CD4-positive, alpha-beta T cell treated with Interleukin-2 at 100 ng/mL for 4 hours (primary cell): ENCODE measurements at places on chromosomes 3 and 15.

- DNase-seq, result no peak
Measured at GRCh38 chr3:111134302-111134701, 62.7 kb downstream of the NECTIN3 start.

DNA sequence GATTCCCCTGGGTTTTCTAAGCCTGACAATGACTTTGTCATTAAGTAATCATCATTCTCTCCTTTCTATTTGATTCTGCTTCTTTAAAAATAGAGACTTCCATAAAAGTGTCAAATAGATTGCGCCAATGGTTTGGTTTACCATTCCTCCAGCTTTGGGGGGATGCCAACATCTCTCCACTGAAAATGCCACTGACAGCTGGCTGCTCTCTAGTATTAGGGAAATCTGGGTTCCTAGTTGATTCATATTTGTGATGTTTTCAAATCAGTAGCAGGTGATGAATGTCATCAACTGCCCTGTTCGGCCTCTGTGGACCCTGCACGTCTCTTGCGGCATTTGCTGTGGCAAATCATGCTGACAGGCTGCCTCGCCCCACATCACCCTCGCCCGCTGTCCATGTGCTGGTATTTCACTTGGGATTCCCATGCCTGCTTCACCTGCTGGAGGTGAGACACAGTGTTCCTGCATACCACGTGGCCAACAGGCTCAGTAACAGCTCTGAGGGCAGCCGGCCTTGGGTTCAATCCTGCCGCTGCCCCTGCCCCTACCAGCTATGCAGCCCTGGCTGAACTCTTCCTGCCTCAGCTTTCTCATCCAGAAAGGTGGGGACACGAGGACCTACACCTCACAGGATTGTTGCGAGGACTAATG lies 28.1 kb downstream of the ZXDC start:
- DNase-seq, result no peak

DNA sequence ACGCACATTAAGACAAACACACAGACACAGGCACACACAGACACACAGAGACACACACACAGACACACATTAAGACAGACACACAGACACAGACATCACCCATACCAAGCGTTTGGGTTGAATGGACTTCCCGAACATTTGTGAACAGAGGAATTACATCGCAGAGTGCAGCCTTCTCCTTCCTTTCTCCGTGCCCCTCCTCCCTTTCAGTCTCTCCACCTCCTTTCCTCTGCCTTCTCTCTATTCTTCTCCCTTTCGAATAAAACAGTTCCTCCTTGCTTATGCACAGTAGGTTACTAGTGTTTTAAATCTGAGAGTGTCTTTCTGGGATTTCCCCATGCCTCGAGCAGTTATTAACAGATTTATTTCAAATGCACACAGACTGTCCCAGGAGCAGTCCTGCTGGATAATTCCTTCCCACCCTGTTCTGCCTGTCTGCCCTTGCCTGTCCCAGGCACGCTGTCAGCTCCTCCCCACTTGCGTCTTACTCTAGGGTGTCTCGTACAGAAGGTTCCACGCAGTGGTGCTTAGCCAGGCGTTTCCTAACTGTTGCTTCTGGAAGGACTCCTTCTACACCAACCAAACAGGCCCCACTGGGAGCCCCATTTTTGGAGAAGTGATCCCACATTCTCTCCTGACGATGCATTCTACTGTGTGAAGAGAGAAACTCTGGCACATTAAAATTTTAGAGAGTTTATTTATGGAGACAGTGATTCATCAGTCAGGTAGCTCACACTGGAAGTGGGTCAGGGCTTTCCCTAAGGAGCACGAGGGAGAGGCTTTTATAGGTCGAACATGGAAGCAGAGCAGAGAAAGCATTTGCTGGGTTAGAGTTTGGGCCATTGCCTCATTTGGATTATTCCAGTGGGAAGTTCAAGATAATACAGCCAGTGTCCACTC lies 163.8 kb downstream of the SV2B start:
- DNase-seq, result no peak

DNA sequence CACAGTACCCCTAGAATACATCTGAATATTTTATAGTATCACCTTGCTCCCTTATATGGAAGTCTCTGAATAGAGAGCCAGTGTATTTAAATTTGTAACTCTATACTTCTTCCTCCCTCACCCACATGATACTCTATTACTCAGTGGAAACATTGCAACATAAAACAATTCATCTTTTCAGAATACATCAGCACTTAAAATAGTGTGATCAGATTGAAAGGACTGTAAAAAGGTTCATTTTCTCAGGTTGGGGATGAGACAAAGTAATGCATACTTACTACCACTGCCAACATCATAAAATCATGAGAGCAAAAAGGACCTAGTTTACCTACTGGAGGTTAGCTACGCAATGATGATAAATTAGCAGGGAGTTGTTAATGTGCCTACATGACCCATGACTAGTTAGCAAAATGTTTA lies 13.8 kb upstream of the THRB start:
- no peak for DNase-seq

GRCh38 chr3:15783361-15783969 lies 14.3 kb downstream of the ANKRD28 start:
- no peak for DNase-seq

GRCh38 chr15:52499506-52499905 lies 29.2 kb downstream of the MYO5A start:
- no peak for DNase-seq

GRCh38 chr3:123088387-123088786 lies 21.6 kb downstream of the PDIA5 start:
- DNase-seq, result no peak

DNA sequence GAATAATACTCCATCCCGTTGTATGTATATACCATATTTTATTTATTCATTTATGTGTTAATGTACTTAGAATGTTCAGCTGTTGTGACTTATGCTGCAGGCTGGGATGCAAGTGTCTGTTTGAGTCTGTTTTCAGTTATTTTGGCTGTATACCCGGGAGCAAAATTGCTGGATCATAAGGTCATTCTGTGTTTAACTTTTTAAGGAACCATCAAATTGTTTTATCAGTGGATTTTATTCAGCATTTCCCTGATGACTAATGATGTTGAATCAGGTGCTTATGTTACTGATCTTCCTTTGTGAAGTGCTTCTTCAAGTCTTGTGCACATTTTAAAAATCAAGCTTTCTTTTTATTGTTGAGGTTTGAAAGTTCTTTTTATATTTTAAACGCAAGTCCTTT lies 118.1 kb downstream of the SLC25A26 start:
- no peak for DNase-seq

GRCh38 chr15:61641645-61642044 lies 412.5 kb upstream of the RORA start:
- DNase-seq, result no peak

DNA sequence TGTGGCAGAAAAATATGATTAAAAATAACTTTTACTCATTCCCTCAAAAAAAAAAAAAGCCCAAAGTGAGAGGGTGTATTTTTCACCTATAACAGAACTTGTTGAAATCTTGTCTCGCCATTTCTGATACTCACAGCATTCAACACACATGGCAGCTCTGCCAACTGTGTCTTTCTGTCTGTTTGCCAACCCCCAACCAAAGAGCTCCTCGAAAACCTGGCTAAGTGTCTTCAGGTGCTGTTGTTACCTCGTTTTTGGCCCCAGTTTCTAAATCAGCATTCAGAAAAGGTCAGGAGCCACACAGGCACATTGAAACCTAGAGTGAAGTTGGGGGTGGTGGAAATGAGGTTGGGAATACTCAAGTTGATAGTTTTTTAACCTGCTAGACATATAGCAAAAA lies 123.5 kb downstream of the TMEM108 start:
- no peak for DNase-seq

DNA sequence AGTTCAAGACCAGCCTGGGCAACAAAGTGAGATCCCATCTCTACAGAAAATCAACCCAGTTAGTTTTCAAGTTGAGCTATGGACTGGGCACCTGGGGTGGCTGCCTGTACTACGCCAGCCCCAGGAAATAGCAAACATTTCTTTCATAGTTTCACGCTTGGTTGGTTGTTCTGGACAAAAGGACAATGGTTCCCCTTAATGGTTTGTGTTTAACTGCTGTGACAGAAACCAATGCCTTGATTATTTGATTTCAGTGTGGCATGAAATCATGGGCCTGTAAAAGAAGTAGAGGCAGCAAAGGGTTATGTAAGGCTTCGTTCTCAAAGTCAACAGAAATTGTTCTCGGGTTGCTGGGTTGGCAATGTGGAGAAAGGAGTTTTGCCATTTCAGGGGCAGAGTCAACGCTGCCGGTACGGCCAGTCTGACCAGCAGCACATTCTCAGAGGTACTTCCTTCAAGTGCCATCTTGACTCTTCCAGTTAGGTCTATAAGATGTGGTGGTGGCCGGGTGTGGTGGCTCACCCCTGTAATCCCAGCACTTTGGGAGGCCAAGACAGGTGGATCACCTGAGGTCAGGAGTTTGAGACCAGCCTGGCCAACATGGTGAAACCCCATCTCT lies 12.7 kb downstream of the LCMT2 start:
- no peak for DNase-seq

- peak; percentile 87 for DNase-seq
Measured at GRCh38 chr15:88894348-88894818, 961 bp downstream of the HAPLN3 start.

DNA sequence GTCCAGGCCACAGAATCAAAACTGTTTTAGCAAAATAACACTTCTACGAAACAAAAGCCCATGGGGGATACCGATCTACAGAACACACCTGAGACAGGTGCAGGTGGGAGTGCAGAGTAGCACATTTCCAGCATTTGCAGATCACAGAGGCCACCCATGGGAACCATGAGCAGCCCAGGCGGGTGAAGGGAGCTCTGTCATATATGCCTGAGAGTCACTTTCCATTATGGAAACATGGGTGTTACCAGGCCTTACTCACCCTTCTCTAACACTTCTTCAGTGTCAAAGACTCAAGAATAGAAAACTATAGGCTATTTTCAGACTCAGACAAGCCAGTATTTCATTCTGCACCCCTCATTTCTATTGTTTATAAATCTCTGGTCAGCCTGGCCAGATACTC lies 3.5 kb downstream of the PLA1A start:
- DNase-seq, result no peak

- DNase-seq, result no peak
Measured at GRCh38 chr15:70870051-70870450, 16.1 kb upstream of the LARP6 start.

DNA sequence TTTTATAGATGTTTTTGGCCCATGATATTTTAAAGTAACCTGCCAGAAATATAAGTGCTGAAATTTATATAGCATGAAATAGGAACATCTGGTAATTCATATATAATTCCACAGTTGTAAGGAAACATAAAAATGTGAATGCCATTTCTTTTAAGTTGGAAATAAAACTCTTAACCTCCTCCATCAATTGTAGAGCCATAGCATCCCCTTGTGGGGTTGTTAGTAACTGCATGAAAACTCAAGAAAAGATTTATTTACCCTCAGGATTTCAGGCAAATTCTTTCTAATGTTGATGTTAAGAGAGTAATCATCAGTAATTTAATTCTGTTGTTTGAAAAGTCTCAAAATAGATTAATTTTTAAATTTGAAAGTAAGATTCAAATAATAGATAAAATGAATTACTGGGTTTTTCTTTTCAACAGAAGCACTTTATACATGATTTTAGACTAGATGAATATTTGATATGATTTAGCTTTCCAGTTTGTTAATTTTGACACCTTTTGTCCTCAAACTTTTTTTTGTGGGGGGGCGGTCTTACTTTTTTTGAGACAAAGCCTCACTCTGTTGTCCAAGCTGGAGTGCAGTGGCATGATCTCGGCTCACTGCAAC lies 74.7 kb downstream of the RASA2 start:
- peak; percentile 80 for DNase-seq

GRCh38 chr3:154473769-154474168 lies 43.8 kb upstream of the GPR149 start:
- DNase-seq, result no peak
